Activated CD8-positive, alpha-beta memory T cell treated with anti-CD3 and anti-CD28 coated beads for 1 hour (primary cell): ENCODE measurements at places on chromosomes 2 and 18.

- DNase-seq = no peak
Observed at GRCh38 chr2:215787565-215788178, 225.7 kb downstream of the MREG start.

- no peak for DNase-seq
Observed at GRCh38 chr2:112846031-112846430, 9.5 kb upstream of the IL1B start.

- no peak for DNase-seq
Observed at GRCh38 chr18:46723856-46724415, 32.9 kb downstream of the ST8SIA5 start.

DNA sequence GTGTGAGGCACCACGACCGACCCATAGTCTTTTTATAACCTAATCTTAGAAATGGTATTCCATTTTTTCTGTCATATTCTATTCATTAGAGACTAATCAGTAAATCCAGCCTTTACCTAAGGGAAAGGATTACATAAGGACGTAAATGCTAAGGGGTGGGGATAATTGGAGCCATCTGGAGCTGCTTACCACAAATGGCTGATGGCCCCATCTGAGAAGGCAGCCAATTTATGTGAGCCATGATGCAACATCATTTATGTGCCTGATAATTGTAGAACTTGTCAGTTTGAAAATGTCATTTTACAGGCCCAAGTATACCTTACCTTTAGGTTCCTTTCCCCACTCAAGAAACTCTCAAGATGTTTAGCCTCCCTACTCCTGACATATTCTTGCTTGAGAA, 44.0 kb downstream of the ARHGEF33 start:
- no peak for DNase-seq

DNA sequence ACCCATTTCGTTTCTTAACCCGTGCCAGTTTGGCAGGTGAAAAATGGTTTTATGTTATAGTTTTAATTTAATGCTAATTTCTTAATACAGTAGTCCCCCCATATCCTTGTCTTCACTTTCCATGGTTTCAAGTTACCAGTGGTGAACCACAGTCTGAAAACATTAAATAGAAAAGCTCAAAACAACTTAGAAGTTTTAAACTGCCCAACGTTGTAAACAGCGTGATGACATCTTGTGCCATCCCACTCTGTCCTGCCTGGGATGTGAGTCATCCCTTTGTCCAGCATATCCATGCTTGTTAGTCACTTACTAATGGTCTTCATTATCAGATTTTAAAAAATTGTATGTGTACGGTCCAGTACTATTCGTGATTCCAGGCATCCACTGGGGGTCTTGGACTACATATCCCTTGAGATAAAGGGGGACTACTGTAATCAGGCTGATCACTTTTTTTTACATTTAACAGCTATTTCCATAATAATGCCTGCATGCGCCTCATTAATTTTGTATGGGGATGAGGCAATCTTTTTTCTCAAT, 31.9 kb downstream of the SLC66A3 start:
- DNase-seq = no peak

- no peak for DNase-seq
Observed at GRCh38 chr2:118686346-118686745, 161.1 kb downstream of the EN1 start.
